Hematopoietic multipotent progenitor cell treated with erythropoietin and hydrocortisone succinate and interleukin-3 and kit ligand, for 6 days (in vitro differentiated cells): ENCODE measurements at places on chromosomes 1 and 21.

DNA sequence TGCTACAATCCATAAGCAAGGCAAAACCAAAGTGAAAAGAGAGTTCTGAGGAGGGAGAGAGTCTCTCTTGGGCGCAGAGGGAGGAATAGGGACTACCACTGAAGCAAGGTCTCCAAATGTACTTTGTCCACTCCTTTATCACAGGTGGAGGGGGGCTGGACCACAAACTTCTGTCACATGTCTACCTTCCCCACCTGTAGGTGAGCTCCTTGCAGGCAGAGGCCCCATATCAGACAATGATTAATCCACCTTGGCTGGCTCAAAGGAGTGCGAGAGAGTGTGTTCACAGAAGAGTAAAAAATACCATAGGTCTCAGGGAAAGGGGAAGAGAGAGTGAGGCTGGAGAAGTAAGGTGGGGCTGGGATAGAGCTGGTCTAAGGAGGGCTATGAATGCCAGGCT, 4.5 kb downstream of the BEND5 start:
- no peak for DNase-seq

DNA sequence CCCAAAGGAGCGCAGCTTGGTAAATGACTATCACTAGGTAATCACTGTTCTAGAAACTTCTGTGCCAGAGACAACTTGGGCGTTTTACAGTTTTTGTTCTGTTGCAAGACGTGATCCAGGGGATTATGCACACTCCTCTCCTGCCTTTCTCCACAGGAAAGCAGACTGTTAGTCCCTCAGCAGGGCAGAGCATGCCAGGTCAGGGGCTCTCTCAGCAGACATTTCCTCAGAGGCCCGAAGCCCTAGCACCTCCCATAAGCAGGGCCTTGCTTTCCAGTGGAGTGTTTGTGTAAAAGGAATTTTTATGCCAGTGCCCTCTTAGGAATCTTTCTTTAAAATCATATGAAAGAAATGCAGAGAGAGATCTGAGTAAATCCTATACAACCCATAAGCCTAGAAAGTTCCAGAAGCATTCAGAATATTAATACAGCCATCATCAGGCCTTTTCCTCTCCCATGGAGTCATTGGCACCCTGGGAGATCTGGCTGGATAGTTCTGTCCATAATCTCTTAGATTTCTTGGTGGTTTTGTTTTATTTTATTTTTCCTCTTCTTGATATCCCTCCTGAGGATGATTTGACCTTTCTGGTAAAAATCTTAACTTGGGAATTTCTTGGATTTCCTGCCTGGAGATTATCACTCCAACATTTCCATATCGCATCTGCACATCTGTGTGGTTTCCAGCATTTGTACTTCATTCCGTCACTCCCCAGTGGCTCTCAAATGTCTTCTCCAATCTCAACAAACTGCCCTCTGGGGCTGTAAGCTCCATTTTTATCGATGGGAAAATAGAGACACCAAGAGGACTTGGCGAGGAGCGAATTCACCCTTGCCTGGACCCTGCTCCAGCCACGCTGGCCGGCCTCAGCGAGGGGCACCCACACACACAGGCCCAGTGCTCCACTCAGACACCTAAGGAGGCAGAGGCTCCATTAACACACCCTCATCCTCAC, 116.1 kb downstream of the PSMG1 start:
- DNase-seq, result no peak

DNA sequence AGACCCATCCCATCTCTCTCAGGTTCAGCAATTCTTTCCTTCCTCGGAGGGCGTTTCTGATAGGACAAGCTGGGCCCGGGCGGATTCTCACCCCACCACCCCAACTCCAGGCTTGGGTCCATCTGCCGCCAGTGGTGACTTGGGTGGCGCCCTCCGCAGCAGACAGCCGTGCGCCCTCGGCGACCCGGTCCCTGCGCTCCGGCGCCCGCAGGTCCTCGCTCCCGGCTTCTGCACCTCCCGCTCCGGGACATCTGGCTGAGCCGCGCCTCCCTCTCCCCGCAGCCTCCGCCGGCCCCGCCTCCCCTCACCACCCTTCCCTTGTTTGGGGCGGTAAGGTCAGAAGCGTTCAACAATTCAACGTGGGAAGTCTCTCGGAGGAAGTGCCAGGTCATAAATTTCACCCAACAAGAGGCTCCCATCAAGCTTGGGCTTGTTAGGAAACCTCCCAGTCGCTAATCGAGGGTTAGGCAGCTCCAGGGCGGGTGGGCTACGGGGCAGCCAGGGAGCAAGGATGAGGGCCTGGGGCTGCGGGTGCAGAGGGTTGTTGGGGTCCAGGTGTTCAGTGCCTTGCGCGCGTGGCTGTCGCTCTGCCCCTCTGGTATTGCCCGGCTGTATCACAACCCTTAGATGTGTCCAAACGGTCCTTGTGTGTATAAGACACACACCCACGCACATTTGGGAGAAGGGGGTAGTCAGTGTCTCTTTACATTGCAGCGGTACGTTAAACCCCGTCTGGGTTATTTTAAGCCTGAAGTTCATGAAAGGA, 39.8 kb downstream of the OLIG1 start:
- peak; percentile 41 for DNase-seq

DNA sequence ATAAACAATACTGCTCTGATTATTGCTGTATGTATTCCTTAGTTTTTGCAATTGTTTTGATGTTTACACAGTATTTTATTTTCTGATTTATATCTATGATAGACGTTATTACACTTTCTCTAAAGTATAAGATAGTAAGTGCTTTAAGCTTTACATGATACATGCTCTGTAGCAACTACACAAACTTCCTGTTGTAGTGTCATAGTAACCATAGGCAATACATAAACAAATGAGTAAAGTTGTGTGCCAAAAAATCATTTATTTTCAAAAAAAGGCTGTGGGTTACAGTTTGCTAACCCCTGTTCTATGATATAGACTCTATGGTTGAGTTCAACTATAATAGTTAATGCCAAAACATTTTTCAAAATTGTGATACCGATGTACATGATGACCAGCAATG, 1156.4 kb downstream of the AMY1C start:
- DNase-seq, result no peak

DNA sequence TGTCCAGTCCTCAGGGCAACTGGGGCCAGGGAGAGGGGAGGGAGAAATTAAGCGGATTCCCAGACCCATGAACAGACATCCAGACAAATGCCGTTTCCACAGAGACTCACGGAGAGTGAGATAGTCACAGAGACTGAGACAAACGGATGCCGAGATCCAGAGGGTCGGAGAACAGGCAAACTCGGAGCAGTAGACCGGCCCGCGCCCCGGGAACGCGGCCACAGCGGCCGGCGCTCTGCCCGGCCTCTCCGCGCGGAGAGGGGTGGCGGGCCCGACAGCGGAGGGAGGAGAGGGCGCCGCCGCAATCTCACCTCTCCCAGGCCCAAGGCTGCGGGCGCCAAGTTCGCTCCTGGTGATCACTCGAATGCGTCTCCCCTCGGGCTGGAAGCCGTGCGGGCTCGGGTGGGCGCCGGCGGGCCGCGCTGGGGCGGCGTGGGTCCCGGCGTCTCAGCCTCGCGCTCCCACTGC, 831 bp upstream of the FOXD2 start:
- DNase-seq, result peak; percentile 46

DNA sequence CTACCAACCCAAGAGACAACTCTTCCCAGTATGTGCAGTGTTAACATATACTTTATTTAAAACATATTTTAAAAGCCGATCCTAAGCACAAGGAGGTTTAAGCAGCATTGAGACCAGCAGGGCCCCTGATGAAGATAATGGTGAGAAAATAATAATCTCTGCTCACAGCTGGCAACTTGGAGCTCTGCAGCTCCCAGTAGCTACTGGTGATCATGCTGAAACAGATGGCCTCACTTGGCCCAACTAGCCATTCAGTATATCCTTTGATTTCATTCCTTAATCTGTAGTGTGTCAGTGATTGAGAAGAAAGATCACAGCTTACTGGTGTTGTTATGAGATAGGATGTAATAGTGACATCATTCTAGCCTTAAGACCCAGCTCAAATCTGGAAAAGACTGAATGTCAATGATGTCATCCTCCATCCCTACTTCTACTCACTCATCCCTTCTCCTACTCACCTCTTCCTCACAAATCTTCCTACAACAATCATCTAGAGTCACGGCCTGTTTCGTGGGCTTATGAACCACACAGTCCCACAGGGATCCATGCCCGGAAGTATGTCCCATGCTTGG, 817.9 kb downstream of the PLA2G4A start:
- DNase-seq, result no peak

- DNase-seq, result peak; percentile 90
Observed at GRCh38 chr21:36859744-36860501, 106.5 kb downstream of the HLCS start.

DNA sequence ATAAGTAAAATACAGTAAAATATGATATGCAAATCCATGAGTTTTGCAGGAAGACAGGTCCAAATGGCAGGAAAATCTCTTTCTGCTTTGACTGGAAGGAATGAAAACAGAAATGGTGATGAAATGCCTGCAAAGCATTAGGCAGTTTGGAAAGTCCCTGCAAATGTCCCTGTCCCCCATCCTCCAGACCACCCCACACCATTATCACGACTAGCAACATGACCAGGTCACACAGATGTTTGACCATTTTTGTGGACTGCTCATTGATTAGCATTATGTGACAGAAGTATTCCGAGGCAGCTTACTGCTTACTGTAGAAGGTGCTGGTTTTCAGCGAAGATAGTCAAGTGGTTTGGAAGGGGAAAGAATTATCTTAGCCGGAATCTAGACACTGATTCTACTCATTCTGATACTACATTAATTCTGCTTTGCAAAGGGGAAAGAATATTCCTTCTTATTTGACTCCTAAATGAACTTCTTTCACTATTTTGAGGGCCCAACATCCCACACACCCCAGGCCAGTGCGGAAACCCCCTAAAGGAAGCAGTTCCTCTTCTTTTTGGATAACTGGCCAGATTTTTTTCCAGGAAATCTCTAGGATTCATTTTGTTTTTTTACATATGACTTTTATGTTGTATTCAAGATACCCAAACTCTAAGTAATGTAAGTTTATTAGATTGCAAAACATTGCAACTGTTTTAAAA, 9.5 kb upstream of the CR2 start:
- DNase-seq, result no peak

GRCh38 chr1:226443439-226443838, 35.5 kb upstream of the PARP1 start:
- no peak for DNase-seq

- peak; percentile 64 for DNase-seq
Observed at GRCh38 chr1:48469616-48470480, 2.2 kb downstream of the SPATA6 start.

DNA sequence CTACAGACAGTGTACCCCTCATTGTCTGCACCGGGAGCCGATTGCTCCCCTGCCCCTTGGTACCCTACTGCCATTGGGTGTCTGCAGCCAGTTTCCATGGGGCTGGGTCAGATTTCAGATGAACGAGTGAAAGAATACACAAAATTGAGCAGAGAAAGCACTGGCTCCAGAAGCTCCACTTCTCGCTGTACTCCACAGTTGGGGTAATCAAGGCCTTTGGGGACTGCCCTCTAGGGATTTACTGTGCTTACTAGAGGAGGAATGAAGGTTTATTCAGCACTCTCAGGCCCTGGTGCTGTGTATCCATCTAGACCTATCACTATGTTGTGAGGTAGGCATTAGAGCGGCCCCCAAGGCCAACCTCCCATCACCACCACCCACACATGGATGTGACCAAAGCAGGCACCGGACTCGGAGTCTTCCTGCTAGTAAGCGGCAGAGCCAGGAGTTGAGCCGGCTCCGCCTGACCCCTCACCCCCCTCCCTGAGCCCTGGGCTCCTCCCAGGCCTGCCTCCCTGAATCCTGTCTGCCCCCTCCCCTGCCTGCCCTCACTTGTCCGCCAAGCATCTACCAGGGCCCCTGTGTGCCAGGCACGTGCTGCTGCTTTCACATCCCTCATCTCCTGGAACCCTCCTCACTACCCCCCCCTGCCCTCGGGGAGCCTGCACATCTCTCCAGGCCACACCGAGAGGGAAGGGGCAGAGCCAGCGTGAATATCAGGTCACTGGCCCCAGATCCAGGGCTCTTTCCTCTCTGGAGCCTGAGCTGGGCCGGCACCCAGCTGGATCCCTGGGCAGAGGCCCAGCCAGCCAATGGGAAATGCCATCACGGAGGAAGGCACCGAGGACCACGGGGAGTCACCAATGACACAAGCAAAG, 23.3 kb downstream of the KCNN3 start:
- DNase-seq, result no peak

DNA sequence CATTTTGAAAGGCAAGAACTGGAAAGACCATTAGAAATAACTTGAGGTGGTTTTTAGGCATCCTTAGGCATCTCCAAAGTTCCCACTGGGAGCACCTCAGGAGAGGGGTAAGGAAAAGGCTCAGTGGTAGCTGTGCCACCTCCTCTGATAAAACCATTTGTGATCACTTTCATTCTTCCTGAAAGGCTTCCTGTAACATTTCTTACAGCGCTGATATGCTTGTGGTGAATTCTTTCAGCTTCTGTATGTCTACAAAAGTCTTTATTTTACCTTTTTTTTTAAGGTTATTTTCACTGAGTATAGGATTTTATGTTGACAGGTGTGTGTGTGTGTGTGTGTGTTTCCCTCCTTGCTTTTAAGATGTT, 54.8 kb downstream of the VANGL2 start:
- DNase-seq, result no peak

GRCh38 chr1:170927955-170928840, 7.1 kb upstream of the MROH9 start:
- no peak for DNase-seq

- DNase-seq, result no peak
Observed at GRCh38 chr1:60921175-60921574, 161.2 kb upstream of the NFIA start.

GRCh38 chr1:201022820-201023516, 546 bp downstream of the KIF21B start:
- DNase-seq, result peak; percentile 47

DNA sequence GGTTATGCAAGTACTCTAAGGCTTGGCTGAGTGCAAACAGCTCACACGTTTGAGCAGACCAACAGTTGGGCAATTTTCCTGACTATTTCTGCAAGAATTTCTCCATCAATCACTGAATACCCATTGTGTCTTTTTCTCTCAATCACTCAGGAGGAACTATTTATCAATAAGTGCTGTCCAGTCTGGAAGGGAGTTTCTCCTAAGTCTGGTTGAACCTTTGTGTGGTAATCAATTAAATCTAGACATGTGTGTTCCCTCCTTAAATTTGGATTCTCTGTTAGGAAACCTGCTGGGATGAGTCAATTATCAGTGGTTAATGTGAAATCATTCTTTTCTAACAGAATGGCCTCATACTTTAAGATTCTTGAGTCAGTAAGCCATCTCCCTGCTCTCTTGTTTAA, 6.8 kb upstream of the AADACL3 start:
- DNase-seq, result no peak
